ENCODE measurements at places on chromosomes 16 and 17.

GRCh38 chr17:83069931-83070742, 9.3 kb upstream of the METRNL start:
- DNase-seq, result no peak

- peak; percentile 85 for DNase-seq
Observed at GRCh38 chr17:15263206-15263579, 1.9 kb downstream of the PMP22 start.

- DNase-seq, result no peak
Observed at GRCh38 chr16:2992383-2993081, 12.3 kb upstream of the PKMYT1 start.

GRCh38 chr16:28974007-28974436, 556 bp upstream of the SPNS1 start:
- DNase-seq, result peak; percentile 74

GRCh38 chr17:31834448-31834847, 24.6 kb downstream of the COPRS start:
- no peak for DNase-seq

DNA sequence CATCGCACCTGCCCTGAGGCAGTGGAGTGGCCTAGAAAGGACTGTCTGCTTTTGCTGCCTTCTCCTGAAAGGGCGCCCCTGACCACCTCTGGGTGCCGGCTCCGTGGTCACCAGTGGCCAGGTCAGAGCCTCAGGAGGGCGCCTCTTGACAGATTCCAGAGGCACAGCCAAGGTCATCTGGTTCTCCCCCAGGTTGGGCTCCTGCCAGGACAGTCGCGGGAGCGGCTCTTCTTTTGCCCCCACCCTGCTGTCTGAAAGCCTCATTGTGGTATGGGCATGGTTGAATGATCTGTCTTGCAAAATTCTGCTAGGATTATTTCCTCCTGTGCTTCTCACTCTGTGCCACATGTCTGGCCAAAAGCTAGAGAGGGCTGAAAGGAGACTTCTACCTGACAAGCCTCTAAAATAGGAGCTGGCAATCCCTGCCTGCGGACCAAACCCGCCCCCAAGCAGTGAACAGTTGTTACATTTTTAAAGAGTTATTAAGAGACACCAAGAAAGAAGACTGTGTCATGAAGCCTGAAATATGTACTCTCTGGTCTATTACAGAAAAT, 82.8 kb downstream of the SNX29 start:
- DNase-seq, result no peak

DNA sequence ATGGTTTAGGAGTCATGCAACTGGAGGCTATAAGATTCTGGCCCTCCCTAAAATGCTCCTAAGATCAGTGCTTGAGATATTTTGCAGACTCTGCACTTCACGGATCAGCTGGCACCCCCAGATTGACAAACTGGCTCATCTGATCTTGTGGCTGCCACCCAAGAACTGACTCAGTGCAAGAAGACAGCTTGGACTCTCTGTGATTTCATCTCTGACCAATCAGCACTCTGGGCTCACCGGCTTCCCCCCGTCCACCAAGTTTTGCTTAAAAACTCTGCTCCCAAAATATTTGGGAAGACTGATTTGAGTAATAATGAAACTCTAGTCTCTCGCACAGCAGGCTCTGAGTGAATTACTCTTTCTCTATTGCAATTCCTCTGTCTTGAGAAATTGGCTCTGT, 26.3 kb upstream of the CCL2 start:
- no peak for DNase-seq

DNA sequence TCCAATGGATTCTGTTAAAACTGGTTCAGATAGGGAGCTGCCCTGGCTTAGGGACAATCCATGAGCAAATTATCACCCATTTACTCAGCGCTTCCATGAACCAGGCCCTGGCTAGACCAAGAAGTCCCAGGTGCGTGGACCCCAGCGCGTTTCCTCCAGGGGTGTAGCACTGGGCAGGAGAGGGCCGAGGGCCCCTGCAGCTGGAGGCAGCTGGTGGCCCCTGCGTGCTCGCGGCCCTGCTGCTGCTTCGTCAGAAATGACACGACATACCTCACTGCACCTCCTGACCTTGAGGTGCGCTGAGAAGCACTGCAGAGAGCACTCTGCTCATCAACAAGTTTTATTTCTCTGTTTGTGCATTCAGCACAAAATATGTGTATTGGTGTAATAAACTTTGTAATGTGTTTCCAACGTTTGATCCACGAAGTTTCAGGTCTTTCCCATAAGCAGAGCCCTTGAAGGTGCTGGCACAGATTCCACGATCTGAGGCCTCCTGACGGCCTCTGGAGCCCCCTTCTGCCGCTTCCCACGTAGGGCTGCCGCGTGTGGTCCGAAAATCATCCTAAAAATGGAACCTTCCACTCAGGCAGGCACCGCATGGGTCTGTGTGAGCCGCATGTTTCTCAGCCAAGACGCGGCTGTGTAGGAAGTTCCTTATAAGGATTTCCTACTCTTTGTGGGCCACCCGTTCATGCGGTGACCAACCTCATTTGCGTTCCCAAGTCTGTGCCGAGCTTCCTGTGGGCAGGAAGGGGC, 50.8 kb upstream of the ZCCHC14 start:
- no peak for DNase-seq

DNA sequence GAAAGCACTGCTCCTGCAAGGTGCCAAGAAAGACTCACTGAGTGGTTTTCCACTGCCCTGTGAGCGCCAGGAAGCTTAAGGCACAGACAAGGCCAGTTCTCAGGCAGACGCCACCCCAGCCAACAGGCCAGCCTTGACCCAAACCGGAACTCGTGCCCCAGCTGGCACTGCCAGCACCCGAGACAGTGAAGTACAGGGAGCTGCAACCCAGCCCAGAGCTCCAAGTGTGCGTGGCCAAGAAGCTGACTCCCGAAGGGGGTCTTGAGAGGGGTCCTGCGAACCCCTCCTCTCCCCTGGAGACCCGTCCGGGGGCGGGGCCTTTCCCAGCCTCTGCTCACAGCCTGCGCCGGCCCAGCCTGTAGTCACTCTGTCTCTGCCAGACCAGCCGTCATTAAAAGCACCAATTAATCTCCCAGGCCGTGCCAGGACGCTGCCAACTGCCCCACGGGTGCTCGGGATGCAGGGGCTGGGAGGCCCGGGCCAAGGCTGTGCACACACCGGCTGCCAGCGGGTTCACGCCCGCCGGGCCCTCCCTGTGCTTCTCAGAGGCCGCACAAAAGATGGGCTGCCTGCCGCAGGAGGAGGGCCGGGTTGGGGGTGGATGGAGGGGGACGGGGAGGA, 4.4 kb upstream of the SOX8 start:
- no peak for DNase-seq

DNA sequence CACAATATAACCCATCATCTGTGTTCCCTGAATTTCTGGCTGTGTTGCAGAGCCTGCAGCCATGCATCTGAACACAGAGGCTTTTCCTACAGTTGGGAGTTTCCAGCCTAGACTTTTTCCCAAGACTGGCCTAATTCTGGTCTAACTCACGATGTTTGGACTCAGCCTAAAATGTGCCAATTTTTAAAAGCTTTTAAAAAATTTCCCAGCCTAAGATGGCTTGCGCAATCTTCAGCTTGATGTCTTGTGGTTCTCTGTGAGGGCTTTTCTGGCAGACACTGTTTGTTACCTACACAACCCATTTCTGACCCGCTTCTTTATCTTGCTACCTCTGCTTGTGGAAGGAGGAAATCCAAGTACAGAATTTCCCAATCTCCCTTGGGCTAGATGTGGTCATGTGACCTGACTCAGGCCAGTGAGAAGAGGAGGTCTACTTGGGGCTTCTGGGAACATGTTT, 72.7 kb upstream of the GAS7 start:
- no peak for DNase-seq

DNA sequence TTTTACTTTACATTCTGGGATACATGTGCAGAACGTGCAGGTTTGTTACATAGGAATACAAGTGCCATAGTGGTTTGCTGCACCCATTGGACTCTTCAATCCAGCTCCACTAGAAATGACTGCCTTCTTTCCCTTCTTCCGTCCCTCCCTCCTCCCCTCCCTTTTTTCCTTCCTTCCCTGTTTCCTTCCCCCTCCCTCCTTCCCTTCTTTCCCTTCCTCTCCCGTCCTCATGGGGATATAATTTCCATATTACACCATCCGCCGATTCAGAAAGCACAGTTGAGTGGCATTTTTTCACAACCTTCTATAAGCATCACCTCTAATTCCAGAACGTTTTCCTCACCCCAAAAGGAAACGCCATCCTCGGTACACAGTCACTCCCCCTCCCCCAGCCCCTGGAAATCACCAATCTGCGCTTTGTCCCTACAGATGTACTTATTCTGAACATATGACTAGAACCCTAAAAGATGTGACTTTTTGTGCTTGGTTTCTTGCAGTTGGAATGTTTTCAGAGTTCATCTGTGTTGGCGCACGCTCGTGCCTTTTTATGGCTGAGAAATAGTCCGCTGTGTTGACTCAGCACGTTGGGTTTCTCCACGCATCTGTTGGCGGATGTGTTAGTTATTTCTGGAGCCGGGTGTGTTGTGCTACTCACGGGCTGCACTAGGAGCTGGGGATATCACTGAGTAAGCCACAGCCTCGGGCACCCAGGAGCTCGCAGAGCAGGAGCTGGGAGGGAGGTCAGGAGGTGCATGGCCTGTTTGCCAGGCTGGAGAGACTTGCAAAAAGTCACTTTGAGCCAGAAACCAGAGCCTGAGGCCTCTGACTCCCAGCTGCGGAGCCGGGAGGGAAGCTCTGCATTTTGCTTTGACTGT, 336.4 kb downstream of the SEC14L1 start:
- peak; percentile 99 for DNase-seq

GRCh38 chr17:78716814-78717393, 65.2 kb downstream of the CYTH1 start:
- peak; percentile 41 for DNase-seq

DNA sequence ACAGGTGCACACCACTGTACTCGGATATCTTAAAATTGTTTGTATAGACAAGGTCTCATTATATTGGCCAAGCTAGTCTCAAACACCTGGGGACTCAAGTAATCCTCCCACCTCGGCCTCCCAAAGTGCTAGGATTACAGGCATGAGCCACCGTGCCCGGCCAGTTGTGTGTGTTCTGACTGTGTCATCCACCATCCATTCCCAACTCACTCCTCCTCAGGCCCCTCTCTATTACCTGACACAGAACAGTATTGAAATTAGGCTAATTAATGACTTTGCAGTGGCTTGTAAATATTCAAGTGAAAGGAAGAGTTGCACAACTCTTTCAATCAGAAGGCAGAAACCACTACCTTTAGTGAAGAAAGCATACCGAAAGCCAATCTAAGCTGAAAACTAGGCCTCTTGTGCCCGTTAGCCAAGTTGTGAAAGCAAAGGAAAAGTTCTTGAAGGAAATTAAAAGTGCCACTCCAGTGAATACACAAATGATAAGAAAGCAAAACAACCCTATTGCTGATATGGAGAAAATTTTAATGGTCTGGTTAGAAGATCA, 28.7 kb downstream of the GOSR1 start:
- no peak for DNase-seq

- DNase-seq, result no peak
Observed at GRCh38 chr16:64925166-64925565, 196.7 kb downstream of the CDH11 start.

GRCh38 chr17:27498615-27499309, 42.5 kb downstream of the KSR1 start:
- no peak for DNase-seq

DNA sequence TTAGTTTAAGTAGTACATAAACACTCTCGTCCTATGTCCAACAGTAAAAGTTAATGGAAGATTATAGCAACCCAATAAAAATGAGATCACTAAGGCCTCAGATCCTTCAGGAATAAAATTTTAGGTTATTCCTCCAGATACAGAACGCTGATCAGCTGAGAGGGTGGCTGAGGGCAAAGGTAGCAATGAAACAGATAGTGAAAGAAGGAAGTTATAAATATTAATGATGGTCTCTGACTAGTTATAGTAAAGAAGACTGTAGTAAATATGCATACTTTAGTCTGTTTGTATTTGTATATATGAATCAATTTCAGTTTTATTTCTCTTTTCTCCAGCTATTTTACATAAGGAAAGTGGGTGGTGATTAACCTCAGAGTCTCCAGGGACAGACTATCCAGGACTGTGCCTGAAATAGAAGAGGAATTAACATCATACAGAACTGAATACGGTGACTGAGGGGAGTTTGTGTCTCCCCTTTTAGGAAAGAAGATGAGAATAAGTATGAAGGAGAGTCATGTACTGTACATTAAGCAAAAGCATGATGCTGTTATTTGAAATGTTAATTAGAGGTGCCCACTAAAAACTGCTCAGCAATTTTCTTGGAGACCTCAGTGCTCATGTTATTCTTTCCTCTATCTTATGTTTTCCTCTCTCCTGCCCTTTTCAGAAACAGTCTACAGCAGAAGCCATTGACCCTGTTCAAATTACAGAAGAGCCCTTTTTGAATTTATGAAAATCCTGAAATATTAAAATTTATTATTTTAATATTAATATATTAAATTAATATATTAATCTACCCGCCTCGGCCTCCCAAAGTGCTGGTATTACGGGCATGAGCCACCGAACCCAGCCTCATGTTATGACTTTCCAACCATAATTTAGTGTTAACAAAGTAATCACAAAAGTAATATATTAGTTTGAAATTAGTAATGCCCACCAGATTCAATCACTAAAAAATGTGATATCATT, 36.5 kb upstream of the DHRS7B start:
- no peak for DNase-seq

GRCh38 chr16:22296225-22297113, 740 bp upstream of the POLR3E start:
- DNase-seq, result no peak

All from EL (cell line).